Retinal pigment epithelial cell (primary cell): ENCODE measurements at places on chromosomes 4 and X.
A peak's percentile ranks its signal among the peaks of the same experiment; 100 is the strongest.

GRCh38 chrX:131729295-131729694 lies 185.4 kb downstream of the OR13H1 start:
- DNase-seq, result peak; percentile 30

- DNase-seq, result no peak
These were observed 92.0 kb downstream of the PDGFRA start for GRCh38 chr4:54320826-54321685.

DNA sequence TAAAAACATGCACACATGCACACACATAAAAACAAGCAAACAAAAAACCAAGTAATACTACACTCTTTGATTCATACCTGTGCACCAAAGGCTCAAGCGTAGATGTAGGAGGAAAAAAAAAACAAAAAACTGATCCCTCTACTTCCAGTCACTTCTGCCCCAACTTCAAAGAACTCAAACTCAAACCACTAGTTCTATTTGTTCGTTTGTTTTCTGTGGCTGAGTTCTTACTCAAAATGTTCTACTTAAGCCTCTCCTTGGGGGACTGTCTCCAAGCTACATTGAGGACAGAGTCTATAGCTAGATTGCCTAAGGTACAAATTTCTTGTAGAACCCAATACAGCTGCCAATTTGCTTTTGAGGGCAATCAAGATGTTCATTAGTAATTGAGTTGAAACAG lies 171.0 kb upstream of the ATOH1 start:
- DNase-seq, result no peak

DNA sequence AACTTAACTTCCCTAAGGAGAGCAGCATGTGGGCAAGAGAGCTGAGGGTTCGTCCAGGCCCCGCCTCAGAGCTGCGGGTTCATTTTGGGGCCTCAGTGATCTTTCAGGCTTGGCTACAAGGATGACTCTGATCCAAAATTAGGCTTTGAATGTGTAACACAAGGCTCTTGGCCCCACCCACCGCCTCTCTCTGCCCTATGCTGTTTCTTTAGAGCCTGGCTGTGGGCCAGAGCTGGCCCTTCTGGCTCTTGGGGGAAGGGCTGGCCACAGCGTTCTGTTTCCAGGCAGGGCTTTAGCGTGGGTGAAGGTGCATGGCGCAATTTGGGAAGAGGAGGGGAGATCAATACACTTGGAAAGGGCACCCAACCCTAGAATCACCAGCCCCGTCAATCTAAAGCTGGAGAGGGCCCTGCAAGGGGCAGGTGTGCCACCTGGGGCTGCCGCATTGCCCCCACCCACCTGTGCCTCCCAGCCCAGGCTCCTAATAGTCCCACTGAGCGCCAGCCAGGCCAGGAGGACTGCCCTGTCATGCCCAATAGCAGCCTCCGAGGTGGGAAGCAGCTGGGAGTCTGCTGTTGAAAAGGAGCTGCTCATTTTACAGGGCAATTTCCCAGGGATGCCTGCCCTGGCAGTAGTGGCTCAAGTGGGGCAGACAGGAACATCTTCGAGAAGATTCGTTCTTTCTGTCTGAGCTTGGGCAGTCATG lies 84.5 kb upstream of the MAML3 start:
- no peak for DNase-seq

- no peak for DNase-seq
These were observed 16.3 kb upstream of the MBNL3 start for GRCh38 chrX:132505116-132505515.

GRCh38 chrX:133723930-133724329 lies 261.5 kb downstream of the GPC3 start:
- DNase-seq, result no peak

- no peak for DNase-seq
These were observed 21.1 kb upstream of the PIGA start for GRCh38 chrX:15356444-15356843.

- no peak for DNase-seq
These were observed 87.4 kb downstream of the ZXDA start for GRCh38 chrX:57822818-57823217.
